ENCODE measurements at places on chromosomes 2 and 18.

- DNase-seq, result no peak
Observed at GRCh38 chr18:7945882-7946281, 378.8 kb downstream of the PTPRM start.

DNA sequence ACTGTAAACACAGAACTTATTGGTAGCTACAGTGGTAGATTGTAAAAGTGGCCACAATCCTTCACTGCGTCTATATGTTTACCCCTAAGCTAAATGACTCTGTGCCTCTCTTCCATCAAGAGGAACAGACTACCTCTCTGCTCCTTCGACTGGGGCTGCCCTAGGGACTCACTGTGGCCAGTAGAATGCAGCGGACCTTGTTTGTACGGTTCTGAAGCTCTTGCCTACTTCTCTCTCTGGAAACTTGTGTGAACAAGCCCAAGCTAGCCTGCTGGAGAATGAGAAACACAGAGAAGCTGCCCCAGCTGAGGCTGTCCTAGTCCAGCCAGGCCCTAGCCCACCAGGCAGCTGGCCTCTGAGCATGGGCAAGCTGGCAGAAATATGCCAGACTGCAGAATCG, 140.8 kb upstream of the SLC1A4 start:
- no peak for DNase-seq

GRCh38 chr18:62612776-62613175, 90.0 kb downstream of the ZCCHC2 start:
- no peak for DNase-seq

- DNase-seq, result peak; percentile 26
Observed at GRCh38 chr2:29747786-29748470, 173.5 kb downstream of the ALK start.

- DNase-seq, result no peak
Observed at GRCh38 chr2:231294571-231295362, 96.3 kb downstream of the ARMC9 start.

- DNase-seq, result no peak
Observed at GRCh38 chr2:6929196-6929819, 12.1 kb downstream of the RNF144A start.

DNA sequence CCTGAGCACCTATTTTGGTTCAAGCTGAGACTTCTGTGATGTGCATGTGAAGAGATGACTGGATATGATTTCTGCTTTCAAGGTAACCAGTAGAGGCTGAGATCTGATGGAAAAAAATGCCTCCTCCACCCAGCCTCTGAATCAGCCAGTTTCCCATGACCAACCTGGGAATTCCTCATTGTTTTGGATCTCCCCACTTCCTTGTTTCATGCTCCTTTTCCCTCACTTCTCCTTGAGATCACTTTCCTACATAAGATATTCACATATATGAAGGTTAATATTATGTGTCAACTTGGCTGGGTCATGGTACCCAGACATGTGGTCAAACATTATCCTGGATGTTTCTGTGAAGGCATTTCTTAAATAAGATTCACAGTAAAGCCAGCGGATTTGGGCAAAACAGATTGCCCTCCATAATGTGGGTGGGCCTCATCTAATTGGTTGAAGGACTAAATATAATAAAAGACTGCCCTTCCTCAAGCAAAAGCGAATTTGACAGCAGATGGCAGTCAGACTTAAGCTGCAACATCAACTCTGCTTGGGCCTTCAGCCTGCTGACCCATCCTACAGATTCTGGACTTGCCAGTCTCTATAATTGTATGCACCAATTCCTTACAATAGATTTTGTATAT, 379.4 kb downstream of the TNS1 start:
- no peak for DNase-seq

DNA sequence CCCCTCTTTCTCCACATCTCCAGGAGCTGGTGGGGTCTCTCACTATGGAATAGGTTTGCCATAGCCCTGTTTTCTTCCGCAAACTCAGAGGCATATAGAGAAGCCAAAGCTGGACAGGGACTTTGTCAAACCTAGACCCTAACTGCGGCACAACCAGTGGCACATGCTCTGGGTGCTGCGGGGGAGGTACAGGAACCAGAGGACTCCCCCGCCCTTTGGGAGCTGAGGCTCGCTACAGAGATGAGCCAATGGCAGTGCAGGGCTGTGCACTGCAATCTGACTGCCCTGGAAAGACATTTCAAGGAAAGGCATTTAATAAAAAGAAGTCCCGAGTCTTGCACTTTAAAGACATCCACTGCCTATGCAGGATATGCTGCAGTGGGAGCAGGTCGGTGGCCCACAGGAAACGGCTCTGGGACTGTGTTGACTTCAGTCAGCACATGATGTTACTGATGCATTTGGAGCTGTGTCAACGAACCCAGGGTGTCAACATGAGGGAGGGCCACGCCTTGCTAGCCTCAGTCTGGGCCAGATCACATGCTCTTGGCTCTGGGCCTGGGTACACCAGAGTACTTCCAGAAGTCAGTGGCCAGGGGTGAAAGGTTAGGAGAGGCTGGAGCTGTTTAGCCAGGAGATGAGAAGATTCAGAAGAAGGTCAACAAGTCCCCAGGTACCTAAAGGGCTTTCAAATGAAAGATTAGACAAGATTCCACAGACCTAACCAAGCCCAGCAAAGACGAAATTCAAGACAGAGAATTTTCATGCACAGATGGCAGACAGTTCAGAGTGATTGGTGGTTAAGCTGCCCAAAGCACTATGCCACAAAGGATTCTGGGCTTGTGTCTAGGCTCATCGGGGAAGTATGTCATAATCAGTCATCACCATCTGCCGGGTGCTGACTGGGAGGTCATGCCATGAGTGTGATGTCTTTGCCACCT, 8.2 kb downstream of the SLC35F6 start:
- no peak for DNase-seq

DNA sequence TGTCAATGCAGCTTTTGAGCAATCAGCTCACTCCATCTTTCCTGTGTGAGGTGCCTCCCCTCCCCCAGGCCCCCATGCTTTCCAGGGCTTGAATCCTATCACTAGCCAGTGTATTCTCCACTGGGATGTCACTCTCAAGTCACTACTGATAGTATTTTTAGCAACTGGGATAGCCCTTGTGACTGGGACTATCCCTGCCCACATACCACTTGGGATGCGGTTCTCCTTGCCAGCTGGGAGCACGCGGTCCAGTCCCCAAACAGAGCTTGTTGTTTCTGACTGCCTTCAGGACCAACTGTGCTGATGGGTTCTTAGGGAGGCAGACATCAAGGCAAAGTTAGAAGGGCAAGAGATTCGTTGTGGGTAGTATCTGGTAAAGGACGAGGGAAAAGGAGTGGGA, 134.9 kb downstream of the FAM161A start:
- no peak for DNase-seq

DNA sequence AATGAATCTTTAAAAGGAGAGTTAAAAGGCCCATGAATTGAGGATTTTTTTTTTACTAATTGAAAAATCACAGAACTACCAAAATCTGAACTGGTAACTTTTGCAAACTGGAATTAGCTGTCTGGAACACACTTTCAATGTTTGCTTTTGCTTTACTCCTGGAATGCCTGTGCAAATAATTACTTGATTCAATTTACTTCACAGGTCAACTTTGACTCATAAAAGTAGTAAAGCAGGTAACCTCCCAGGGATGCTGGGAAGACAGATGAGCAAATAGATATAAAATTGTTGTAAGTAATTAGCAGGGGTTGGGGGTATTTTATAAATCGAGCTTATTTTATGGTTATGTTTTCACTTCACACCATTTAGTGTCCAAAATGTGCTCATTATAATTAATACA, 398.3 kb upstream of the HNRNPA3 start:
- DNase-seq, result no peak

DNA sequence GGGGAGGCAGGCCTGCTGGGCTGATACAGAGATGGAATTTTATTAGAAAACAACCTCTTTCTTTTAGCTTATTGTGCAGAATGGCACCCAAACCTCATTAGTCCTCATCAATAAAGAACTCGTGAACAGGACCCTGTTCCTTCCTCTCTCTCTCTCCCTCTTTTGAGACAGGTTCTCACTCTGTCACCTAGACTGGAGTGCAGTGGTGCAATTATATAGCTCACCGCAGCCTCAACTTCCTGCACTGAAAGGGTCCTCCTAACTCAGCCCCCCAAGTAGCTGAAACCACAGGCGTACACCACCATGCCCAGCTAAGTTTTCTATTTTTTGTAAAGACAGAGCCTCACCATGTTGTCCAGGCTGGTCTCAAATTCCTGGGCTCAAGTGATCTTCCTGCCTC, 21.7 kb upstream of the AP1S3 start:
- DNase-seq, result no peak

DNA sequence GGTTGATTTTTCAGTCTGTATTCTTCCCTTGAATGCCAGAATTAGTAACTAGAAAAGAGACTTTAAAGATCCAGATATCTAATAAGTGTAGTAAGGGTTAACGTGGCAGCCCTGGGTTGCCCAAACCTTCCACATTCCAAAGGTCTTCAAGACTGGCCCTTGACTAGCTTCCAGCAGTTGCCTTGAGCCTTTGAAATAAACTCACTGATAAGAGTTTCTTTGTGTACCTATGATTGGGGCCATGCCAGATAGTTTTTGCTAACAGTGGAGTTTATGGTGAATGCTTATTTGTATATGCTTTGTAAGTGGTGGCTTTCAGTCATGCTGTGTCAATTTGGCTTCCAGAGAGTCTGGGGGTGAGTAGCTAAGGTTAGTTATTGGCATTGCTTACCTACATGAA, 722.3 kb downstream of the RNF144A start:
- DNase-seq, result no peak

DNA sequence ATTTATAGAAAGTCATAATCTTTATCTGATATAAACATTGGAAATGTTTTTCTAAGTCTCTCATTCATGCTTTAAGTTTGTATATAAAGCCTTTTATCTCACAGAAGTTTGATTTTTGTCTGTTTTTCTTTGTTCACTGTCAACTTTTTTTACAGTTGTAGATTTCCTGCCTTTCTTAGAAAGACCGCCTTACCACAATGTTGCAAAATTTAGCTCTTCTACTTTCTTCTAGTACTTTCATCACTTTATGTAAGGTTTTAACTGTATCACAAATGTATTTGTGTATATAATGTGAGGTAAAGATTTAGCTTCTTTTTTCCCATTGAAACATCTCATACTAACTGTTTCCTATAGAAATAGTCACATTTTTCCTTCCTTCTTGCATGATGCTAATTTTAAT, 136.1 kb downstream of the DNAH6 start:
- no peak for DNase-seq

- DNase-seq, result no peak
Observed at GRCh38 chr18:44232500-44232899, 448.2 kb upstream of the SETBP1 start.

- no peak for DNase-seq
Observed at GRCh38 chr2:36177282-36177681, 178.3 kb upstream of the CRIM1 start.

- DNase-seq, result no peak
Observed at GRCh38 chr2:675051-675450, 2.2 kb downstream of the TMEM18 start.

- no peak for DNase-seq
Observed at GRCh38 chr2:189318761-189319160, 122.5 kb upstream of the WDR75 start.

- DNase-seq, result no peak
Observed at GRCh38 chr2:12046641-12047040, 300.2 kb downstream of the LPIN1 start.

- DNase-seq, result no peak
Observed at GRCh38 chr2:77017355-77017745, 504.8 kb downstream of the LRRTM4 start.

DNA sequence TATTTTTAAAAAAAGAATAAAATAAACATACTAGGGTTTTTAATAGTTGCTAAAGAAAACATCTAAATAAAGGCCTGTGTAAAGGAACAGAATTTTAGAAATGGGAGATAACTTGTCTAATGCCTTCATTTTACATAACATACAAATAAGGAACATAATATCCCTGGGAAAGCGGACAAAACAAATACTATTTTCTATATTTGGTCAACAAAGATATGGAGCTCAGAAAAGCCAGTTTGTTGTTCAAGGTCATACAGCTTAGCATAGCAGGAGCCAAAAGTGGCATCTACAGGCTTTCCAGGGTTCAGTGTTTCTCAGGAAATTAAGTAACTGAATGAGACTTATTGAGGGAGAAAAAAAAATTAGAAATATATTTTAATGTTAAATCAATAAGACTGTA, 73.4 kb upstream of the CD226 start:
- DNase-seq, result no peak

DNA sequence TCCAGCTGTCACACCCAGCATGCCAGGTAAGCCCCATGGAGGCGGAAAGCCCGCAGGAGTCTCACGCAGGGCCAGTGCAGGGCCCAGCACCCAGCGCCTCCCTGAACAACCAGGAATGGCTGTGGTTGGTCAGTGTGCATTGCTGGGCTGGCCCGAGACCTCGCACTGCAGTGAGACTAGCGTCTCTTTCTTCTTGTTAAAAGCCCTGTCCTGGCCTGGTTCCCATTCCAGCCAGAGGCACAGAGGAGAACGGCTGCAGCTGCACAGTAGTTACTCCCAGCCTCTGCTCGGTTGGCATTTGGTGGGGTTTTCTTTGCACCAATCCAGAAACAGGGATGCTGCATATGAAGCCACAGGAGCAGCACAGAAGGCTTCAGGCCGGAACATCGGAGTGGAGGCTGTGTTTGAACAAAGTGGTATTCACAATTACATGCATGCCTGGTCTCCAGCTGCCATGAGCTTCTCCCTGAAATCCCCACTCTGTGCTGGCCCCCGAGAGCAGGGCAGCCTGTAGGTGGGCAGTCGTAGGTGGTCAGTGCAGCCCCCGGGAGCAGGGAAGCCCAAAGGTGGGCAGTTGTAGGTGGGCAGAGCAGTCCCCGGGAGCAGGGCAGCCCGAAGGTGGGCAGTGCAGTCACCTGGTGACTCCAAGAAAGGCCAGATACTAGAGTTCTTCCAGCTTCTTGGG, 163.7 kb upstream of the PXDN start:
- no peak for DNase-seq

DNA sequence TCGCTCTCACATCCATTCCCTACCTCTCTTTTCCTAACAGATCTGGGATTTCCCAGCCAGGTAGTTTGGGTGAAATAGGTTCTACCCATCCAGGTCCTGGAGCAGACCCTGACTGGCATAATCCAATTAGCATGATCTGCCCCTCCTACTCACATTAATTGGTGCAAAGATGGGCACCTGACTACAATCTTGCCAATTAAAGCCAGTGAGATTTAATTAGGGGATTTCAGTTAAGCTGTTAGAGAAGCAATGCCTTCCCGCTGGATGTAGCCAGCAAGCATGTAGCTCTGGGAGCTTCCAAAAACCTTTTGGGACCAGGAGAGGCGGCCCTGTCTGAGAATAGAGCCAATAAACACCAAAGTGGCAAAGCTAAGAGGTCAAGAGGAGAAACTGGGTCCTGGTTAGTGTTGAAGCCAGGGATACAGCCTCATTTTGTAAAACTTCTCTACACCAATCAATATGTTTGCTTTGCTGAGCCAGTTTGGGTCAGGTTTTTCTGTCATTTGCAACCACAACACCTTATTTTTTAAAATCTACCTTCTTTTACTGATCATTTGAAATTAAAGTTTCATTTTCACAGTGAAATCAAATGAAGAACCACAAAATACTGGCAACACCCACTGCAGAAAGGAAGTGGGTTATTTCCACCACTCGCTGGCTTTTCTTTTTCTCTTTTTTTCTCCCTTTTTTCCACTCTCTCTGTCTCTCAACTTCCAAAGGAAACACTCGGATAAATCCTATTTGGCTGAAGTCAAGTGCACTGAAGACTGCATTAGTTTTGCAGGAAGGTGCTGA, 3.2 kb upstream of the TTC39C start:
- DNase-seq, result no peak

- DNase-seq, result no peak
Observed at GRCh38 chr2:23563673-23564614, 179.0 kb downstream of the KLHL29 start.

Measured in NCI-H1105 treated with DMSO at 0.1 percent for 48 hours (cell line).